NCI-H524 (cell line): ENCODE measurements at places on chromosomes 4 and X.
A peak's percentile ranks its signal among the peaks of the same experiment; 100 is the strongest.

DNA sequence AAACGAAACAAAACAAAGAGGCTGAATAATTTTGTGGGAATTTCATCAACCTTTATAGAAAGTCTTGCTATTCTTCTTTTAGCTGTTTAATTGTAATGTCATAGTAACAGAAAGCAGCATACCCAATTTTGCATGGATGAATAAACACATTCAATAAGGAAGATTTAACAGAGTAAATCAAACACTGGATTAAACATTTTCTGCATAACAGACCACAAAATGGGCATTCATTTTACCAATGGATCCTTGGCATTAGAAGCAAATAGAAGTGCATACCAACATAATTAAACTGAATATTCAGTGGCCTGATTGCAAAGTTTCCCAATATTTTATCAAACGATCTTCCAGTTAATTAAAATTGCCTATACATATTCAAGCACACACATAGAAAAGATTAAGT is 4.4 kb upstream of the CHM start:
- no peak for DNase-seq

- DNase-seq, result no peak
Measured at GRCh38 chr4:148693913-148694649, 251.9 kb upstream of the NR3C2 start.

DNA sequence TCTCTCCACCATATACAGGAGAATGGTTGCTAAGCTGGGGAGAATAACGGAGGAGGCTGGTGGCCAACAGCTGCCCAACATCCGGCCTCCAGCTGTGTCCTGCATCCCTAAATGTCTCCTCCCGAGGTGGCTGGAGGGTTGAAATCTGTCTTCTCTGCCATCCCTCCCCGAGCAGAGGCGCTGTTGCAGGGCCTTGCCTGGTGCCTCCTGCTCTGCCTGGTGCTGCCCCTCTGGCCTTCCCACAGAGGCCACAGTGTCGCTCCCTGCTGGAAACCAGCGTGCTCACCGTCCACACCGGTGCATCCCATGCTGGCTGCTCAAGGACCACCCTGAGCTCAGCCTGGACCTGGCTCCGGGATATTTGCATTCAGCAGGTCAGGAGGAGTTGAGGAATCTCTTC is 115.2 kb downstream of the ENPP6 start:
- DNase-seq, result no peak

DNA sequence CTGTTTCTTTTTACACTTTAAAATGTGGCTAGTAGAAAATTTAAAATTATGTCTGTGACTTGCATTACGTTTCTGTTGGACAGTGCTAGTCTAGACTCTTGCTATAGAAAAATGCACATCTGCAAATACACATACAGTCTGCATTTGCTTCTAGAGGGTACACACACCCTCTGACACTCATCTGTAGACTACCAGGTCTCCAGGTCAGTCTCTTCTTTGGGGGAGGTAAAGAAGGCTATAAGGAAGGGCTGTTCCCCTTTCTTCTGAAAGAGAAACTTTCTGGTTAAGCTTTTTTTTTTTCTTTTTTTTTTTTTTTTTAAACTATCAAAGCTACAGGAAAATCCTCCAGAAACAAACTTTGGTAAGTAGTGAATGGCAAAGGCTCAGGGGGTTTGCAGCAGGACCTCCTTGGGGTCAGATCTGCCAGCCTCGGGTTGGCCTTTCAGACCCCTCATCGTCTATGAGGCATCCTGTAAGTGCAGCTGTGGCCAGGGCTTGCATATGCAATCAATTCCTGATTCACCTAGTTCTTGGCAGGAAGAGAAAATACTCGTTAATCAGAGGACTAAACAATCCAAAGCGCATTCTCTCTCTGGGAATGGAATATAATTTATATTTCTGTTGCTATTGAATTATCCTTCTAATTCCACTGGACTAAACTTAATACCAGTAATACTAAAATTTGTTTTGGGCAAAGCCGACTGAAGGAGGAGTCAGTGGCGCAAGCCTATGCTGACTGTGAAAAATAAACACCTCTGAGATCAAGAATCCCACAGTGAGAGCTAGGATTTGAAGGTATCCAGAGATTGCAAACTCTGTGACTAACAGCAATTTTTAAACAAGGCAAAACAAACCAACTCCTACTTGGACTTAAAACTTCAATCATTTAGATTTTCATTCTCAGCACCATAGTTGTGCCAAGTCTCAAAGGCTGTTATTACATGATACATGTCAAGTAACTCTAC is 109.3 kb upstream of the TBC1D9 start:
- no peak for DNase-seq

DNA sequence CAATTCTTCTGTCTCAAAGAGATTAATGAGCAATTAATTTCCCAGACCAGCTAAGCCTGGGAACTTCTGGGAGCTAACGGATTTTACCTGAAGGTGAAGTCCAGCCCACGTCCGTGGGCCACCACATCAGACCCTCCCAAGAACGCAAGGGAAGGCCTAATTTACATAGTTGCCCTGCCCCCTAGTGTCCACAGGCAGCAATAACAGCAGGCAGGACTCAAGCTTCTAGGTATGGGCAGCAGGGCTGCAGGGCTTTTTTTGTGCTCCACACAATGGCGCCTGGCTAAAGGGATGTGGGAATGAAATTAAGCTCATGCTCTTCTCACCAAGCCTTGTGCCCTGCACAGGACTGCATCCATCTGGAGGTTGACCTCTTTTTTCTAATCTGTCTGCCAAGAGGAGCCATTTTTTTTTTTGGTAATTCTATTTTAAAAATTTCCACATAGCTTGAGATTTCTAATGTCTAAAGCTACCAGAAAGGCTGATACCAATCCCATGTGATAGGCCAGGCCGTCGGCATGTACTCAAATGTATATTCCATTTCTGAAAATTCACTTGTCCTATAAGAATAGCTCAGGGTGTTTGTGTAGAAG is 111.9 kb upstream of the TMEM164 start:
- DNase-seq, result peak; percentile 71

GRCh38 chr4:188372829-188373228 is 233.6 kb downstream of the TRIML1 start:
- peak; percentile 1 for DNase-seq

- DNase-seq, result no peak
Measured at GRCh38 chr4:85734424-85734831, 259.5 kb downstream of the ARHGAP24 start.

DNA sequence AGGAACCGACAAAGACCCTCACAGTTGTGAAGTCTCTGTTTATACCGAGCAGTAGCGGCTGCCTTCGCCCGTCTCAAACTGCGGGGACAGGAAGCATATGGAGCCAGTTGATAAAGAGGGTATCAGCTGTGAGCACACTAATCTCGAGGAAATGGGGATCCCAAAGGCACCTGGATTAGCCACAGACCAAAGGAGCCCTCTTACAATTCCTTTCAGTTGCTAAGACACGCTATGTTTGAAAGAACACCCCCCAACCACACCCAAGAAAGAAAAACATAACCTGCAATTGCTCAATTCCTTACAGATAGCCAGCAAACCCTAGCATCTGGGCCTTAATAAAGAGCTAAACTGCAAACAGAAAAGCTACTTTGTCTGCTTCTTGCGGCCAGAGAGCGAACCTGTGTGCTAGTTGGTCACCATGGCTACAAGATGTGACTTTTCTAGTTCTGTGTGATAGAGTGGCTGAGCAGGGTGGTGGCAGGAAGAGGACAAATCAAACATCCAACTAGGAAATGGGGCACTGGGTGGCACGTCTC is 23.3 kb upstream of the CHRNA9 start:
- no peak for DNase-seq
